Upper lobe of left lung (tissue), 6 donors: ENCODE measurements at places on chromosomes 7 and 10. TPM values are rescaled to one million over a fixed set of nuclear protein-coding genes. Genes with fewer than 3 reads are reported as not detected.

Gene PON3
- total RNA-seq: 12.9 TPM

Gene RBP3
- total RNA-seq: not detected

DNA sequence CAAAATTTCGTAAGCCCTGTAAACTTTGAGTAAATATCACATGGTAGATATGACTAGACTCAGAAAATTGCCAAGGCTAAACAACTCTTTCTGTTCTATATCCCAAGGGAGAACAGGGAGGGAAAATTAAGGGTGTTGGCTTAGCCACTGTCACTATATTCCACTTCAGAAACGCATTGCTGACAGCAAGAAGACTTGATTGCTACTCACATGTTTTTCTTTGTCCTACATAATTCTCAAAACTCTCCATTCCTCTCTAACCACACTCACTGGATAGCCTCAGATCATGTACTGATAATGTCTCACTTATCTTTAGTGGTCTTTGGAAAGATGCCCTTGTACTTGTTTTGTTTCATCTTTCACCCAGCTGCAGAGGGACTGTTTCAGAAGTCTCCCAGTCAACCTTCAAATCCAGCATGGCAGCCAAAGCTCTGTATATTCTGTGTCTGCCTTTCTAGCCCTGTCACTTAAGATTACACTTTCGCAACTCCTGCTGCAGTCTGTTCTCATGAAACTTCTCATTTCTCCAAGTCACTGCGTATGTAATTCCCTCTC is 582.4 kb upstream of the FZD8 start:
- no peaks in the 10 kb centered on the region for H3K27me3 ChIP-seq
- DNase-seq: no peak
- H3K4me3 ChIP-seq: no peak overlapping the region
- no peaks in the 10 kb centered on the region for H3K36me3 ChIP-seq
- no peak overlapping the region for H3K27ac ChIP-seq

DNA sequence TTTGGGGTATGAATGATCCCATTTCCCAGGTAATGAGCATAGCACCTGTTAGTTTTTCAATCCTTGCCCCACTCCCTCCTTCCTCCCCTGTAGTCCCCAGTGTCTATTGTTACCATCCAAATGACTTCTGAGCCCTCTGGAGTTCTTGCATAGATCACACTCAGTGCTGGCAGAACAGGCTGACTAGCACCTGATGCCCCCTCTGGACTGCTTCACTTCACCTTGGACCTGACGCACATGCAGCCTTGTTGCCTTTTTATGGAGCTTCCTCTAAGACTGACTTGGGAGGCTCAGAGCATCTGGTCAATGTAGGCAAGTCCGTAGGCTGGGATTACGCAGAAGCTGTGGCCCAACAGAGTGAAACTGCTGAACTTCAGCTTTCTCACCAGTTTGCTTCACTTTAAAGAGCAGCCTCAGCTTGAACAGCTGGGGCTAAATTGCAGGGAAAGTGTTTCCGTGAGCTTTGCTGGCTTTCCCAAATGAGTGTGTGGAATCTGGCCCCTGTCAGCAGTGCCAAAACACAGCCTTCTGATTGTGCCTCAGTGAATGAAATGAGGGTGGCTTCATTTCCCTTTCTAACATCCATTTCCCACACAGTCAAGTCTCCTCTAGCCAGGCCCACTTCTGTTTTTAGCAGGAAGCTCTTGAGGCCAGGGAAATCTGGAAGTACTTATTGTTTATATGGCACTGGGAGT is 48.5 kb downstream of the NXPH1 start:
- H3K36me3 ChIP-seq: no peaks in the 10 kb centered on the region
- H3K4me3 ChIP-seq: no peak overlapping the region
- H3K27ac ChIP-seq: no peak overlapping the region
- DNase-seq: no peak
- H3K27me3 ChIP-seq: no peaks in the 10 kb centered on the region

DNA sequence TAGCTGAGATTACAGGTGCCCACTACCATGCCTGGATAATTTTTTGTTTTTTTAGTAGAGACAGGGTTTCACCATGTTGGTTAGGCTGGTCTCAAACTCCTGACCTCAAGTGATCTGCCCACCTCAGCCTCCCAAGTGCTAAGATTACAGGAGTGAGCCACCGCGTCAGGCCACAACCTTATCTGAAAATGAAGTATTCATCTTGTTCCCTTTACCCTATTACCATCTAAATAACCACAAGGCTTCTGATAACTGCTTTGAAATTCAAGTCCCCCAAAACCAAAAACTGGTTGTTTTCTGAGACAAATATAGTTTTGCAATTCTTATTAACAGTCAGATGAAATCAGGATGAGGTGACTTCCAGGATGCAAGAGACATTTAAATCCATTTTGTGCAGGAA is 2.4 kb downstream of the TCTN3 start:
- DNase-seq: no peak
- peaks cover 48% of the 10 kb centered on the region for H3K36me3 ChIP-seq
- H3K4me3 ChIP-seq: no peak overlapping the region
- H3K27ac ChIP-seq: no peak overlapping the region
- H3K4me1 ChIP-seq: peaks cover 19% of the 10 kb centered on the region

DNA sequence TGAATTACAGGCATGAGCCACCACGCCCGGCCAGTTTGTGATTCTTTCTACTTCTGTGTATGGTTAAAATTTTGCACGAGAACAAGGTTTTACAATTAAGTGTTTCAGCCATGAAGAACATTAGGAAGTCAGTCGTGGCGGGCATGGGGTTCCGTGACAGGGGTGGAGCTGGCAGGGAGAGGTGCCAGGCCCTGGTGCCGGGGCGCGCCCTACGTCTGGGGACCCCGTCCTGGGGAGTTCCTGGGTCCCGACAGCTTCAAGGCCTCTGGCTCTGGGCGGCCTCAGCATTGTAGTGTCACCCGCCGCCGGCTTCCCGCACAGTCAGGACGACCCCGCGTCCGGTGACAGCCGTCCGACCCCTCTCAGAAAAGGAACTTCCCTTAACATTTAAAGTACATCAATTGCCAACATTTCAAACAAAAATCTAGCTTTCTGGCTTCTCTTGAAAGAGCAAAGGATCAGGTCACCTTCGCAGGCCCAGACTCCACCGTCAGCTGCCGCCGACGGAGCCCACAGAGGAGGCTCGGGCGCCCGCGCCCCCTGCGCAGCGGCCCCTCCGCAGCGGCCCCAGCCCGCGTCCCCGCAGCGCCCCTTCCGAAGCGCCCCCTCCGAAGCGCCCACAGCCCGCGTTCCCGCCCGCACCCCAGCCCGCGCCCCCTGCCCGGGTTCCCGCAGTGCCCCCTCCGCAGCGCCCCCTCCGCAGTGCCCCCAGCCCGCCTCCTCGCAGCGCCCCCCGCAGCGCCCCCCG is 23.2 kb upstream of the MKI67 start:
- DNase-seq: peak; percentile 76
- no peaks in the 10 kb centered on the region for H3K36me3 ChIP-seq
- peak overlapping the region; percentile 51 for H3K4me3 ChIP-seq
- peaks cover 8% of the 10 kb centered on the region for H3K27me3 ChIP-seq

- H3K4me1 ChIP-seq: peaks cover 19% of the 10 kb centered on the region
- no peaks in the 10 kb centered on the region for H3K36me3 ChIP-seq
- H3K4me3 ChIP-seq: no peak overlapping the region
- H3K27me3 ChIP-seq: no peaks in the 10 kb centered on the region
Observed at GRCh38 chr10:131977323-131978096, 4.2 kb downstream of the BNIP3 start.

- DNase-seq: no peak
- no peak overlapping the region for H3K27ac ChIP-seq
- no peaks in the 10 kb centered on the region for H3K4me1 ChIP-seq
- no peaks in the 10 kb centered on the region for H3K36me3 ChIP-seq
- H3K27me3 ChIP-seq: no peaks in the 10 kb centered on the region
- no peak overlapping the region for H3K4me3 ChIP-seq
Observed at GRCh38 chr7:14714161-14714728, 188.3 kb downstream of the DGKB start.
